ENCODE measurements at places on chromosomes 5 and 9.

DNA sequence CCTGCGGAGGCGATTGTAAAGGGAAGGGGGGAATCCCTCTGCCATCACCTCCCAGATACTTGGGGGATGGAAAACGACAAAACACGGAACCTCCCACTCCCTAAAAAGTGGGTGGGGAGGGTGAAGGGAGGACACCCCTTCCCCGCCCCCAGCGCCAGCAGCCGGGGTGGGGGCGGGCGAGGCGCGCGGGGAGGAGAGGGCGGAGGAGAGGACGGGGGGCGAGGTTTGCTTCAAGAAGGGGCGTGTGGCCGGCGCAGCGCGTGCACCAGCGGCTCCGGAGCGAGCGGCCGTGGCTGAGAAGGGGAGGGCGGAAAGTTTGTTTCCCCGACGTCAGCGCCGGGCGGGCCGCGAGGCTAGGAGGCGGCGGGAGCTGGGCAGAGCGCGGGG, at the start of gene PRRX2:
Gene PRRX2 (plus strand): TSS at position 259 of the 387 bp plus-strand sequence. CDS start 221 bp downstream, outside the sequence.
- peak; percentile 17 for DNase-seq

- no peak for DNase-seq
Measured at GRCh38 chr5:157478726-157479125, 18.7 kb downstream of the NIPAL4 start.

GRCh38 chr5:26024774-26025173, 1013.6 kb downstream of the CDH9 start:
- no peak for DNase-seq

DNA sequence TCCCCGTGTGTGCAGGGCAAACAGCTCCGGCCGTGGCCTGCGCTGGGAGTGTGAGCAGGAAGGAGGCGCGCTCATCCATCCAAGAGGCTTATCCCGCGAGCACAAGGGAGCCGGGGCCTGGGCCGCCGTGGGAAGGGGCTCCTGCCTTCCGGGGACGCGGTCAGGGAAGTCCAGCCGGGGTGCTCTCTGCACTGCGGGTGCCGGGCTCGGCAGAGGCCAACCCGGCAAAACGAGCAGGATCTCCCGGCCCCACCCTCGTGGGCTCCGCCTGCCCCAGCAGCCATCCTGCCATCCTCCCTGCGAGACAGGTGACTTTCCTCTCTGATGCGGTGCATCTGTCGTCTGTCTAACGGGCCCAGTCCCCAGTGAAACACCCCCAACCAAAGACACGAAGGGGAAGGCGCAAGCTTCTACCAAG, 244.2 kb downstream of the AUH start:
- DNase-seq: no peak

DNA sequence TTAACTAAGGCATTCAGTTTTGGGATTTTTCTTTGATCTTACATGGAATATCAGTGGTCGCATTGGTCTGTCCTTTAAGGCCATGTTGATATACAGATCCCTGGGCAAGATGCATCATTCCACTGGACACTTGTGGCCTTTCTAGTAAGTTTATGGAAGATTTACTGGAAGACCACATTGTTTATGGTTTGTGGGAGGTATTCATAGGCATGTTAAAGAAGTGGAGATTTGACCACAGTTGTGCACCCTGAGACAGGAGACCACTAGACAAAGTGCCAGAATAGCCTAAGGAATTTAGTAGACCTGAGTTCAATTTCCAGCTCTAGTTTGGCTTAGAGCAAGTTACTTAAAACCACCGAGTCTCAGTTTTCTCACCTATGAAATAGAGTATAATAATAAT, 383.1 kb upstream of the PAPPA start:
- no peak for DNase-seq

DNA sequence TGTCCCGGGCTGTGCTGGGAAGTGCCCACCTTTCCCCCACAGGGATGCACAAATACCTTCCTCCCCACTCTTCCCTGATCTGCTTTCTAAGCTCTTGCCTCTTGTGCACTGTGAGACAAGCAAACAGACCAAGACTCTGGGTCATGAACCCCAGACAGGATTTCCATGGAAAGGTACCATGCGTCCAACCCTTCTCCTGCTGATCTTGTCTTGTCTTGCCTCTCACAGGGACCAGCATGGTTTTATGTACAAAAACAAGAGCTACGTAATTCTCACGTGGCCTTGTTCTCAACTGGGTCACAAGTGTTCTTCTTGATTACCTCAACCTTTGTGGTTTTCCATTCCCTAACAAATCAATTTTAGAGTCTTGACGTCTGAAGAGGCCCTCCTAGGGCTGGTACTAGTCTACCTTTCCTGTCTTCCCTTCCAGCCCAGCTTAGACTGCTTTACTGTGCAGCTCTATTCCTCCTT, 176.5 kb upstream of the MAP3K1 start:
- DNase-seq: no peak

DNA sequence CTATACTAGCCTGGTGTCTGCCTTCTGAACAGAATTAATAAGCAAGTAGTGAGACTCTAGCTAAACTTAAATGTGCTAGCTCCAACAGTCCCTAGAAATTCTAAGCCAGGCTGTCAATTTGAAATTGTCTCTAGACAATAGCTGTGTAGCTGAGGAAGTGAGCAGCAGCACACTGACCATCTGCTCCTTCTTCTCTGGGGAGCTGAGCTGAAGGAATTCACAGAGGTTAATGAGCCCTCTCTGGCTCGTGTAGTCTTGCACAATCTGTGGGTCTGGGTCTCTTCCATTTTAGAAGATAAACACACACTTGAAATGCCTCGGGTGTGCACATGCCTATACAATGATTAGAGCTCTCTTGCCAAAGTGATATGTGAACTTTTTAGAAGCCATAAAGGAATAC, 63.5 kb upstream of the BARX1 start:
- no peak for DNase-seq

DNA sequence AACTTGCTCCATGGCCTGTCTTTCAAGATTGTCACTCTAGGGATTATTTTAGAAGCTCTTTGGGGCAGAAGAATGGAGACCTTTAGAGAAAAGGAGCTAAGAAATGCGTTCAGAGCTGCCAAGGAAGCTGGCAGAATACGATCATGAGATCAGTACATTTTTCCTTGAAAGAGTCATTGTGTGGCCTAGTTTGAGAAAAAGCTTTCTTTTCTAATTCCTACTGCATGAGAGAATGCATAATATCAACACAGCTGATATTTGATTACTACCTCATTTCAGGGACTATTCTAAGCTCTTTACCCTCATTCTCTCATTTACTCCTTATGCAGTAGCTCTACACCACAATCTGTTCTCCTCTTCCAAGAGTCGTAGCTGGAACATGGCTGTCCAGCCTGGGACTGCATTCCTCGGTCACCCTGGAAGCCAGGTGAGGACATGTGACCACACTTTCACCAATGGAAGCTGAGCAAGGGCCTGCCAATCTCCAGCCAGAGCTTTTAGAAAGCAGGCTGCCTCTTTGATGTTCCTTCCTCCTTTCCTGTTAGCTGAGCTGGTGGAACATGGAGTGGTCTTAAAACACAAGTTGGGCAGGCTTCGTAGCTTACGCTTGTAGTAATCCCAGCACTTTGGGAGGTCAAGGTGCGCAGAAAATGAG, 99.3 kb upstream of the LHFPL2 start:
- DNase-seq: no peak

DNA sequence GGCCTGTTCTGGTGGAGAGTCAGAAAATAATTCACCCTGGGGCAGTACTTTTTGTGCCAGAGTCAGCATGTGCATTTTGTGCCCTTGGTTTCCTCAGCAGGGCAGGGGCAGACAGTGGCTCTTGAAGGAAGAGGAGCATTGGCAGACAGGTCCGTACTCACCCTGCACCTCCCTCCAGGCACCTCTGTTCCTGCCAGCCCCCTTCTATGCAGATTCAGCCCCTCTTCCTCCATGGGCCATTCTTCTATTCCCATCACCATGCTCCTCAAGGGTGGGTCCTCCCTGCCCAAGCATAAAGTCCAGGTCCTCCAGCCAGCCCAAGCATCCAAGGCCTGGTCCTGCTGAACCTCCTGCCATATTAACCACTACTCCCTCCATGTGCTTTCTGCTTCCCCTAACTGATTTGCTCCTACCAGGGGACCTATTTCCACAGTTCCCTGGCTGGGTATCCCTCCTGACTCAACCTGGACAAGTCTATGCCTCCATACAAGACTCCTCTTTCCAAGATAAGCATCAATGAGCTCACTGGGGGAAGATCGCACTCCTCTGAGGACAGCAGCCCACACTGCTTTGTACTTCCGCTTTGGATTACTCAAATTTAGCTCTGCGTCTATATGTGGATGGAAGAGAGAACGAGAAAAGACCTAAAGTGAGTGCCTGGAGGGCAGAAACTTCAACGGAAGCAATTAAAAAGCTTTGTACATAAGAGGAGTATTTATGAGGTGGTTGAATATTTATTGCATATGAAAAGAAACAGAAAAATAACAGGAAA, 9.3 kb upstream of the ACSL6 start:
- no peak for DNase-seq

GRCh38 chr9:100515578-100516494, 42.9 kb downstream of the TMEFF1 start:
- DNase-seq: no peak

DNA sequence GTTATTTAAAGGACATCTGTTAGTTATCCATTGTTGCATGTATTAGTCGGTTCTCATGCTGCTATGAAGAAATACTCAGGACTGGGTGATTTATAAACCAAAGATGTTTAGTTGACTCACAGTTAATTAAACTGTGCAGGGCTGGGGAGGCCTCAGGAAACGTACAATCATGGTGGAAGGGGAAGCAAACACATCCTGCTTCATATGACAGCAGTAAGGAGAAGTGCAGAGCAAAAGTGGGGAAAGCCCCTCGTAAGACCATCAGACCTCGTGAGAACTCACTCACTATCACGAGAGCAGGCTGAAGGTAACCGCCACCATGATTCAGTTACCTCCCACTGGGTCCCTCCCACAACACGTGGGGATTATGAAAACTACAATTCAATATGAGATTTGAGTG, 2064.1 kb downstream of the MAT2B start:
- DNase-seq: no peak

DNA sequence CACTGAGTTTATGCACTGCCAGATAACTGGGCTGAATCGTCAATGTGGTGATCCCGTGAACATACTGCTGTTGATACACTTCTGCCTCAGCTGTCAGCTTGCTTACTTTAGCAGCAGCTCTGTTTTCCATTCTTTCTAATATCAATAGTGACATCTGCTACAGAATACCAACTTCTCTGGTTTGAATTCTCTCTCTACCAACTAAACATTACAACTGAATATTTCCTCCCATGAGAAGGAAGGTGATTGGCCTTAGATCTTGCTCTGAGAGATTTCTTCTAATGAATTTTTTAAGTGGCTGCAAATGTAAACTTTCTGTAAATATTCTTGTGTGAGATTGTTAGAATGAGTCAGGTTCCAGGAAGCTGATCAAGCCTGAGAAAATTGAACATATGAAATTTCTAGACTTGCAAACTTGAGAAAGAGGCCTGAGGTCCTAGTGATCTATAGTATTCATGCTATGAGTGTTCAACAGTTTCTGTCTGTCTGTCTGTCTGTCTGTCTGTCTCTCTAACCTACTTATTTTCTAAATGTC, 205.5 kb upstream of the CDKN2B start:
- no peak for DNase-seq

DNA sequence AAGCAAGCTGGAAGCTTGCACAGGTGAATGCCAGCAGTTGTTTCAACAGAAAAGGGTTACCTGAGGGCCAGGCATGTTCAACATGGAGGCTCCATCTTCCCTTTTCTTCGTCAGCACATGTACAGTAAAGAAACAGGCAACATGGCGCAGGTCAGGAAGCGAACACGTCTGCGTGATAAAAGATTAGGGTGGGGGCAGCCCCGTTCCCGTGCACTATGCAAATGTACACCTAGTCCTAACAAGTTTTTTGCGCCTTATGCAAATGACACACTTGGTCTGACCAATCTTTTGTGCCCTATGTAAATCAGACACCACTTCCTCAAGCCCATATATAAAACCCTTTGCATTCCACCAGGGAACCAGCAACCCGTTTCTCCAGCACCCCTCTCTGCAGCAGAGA, 452.1 kb upstream of the PTPRD start:
- no peak for DNase-seq

DNA sequence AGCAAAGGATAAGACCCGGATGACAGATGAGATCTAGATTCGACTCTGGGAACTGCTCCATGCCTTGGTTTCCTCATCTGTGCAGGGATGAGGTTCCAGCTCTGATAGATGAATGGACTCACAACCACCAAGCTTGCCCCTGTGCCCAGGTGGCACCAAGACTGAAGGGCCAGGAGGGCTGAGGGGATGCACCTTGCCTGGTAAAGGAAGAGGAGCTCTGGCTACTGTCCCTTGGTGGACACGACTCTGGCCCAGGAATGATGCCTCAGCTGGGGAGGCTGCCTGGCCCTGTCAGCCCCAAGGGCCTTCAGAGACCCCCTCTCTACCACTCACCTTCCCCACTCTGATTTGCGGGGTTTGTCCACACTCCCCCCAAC, 24.9 kb upstream of the ANXA6 start:
- DNase-seq: no peak

DNA sequence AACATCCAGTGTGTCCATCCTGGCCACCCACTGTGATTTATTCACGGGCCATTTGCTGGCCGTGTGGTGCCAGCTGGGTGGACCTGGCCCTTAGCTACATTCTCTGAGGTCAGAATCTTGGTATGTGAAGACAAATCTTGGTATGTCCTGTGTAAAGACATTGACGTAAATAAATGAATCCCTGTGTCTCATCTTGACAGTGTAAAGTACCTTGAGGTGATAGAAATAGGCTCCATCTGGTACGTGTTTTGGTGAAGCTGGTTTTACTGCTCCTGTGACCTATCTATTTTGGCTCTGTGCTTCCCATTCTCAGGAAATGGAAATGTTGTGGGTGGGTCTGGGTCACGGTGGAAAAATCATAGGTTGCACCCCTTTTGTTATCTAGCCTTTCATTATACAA, 245.4 kb upstream of the ANKH start:
- DNase-seq: no peak

- DNase-seq: no peak
Measured at GRCh38 chr9:91223000-91223399, 138.7 kb downstream of the AUH start.

- no peak for DNase-seq
Measured at GRCh38 chr5:98308231-98308630, 465.2 kb upstream of the RGMB start.
